ENCODE measurements at places on chromosomes 13 and 19.

- H3K4me3 ChIP-seq: no peak overlapping the region
- H3K36me3 ChIP-seq: no peaks in the 10 kb centered on the region
- H3K27me3 ChIP-seq: no peaks in the 10 kb centered on the region
- no peak for DNase-seq
Observed at GRCh38 chr13:44365008-44365407, 8.6 kb upstream of the SERP2 start.

- no peaks in the 10 kb centered on the region for H3K27me3 ChIP-seq
- H3K4me1 ChIP-seq: no peaks in the 10 kb centered on the region
- DNase-seq: no peak
- H3K27ac ChIP-seq: no peak overlapping the region
Observed at GRCh38 chr13:32317716-32318465, 2.6 kb downstream of the BRCA2 start.

DNA sequence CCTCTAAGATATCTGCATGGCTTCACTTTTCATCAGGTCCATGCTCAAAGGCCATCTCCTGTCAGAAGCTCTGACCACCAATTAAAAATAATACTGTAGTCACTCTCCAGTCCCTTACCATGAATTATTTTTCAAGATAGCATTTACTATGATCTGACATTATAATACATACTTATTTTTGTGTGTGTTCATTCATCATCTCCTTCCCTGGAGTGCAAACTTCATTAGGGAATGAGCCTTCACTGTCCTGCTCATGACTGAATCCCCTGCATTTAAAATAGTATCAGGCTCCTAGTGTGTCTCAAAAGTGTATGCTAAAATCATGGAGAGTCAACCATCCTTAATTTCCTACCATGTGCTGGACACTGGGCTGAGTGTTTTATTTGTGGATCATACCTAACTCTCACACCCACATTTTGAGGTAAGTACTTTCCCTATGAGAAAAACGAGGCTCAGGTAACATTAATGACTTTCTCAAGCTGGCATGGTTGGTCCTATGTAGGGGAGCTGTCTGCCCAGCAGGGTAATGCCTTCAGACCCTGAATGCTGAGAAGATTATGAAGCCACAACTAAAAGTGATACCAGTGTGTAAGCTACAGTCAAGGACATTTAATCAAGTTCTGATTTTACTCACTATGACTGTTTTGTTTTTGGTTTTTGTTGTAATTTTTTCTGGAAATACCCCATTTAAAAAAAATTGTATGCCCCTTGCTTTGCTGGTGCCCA lies 16.3 kb downstream of the PLA2G4C start:
- no peak overlapping the region for H3K27ac ChIP-seq
- no peak overlapping the region for H3K4me3 ChIP-seq
- H3K4me1 ChIP-seq: no peaks in the 10 kb centered on the region
- peaks cover 18% of the 10 kb centered on the region for H3K36me3 ChIP-seq

DNA sequence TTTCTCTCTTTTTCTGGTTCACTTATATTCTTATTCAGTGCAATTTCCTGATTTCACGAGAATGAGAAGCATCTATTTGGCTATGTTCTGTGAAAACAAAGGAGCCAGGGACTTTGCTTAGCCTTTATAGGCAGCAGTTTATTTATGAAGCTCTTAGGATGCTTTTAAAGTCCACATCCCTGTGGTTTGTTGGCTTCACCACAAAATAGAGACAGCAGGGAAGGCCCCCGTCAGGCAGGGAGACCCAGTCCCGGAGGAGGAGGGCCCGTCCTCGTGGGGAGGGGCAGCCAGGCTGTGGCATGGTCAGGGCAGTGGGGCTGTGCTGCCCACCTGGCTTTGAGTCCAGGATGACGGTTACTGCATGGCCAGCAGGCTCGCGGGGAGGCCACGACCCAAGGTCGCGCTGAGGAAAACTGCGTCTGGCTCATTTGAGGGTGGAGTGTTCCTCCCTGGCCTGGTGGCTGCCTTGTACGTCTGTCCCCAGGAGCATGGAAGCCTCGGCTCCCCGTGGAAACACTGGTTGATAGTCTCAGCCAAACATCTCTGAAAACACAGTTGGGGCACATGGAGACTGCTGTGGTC lies 92.7 kb downstream of the ATP11A start:
- no peaks in the 10 kb centered on the region for H3K36me3 ChIP-seq
- H3K4me1 ChIP-seq: peaks cover 33% of the 10 kb centered on the region
- no peak for DNase-seq
- no peak overlapping the region for H3K4me3 ChIP-seq

DNA sequence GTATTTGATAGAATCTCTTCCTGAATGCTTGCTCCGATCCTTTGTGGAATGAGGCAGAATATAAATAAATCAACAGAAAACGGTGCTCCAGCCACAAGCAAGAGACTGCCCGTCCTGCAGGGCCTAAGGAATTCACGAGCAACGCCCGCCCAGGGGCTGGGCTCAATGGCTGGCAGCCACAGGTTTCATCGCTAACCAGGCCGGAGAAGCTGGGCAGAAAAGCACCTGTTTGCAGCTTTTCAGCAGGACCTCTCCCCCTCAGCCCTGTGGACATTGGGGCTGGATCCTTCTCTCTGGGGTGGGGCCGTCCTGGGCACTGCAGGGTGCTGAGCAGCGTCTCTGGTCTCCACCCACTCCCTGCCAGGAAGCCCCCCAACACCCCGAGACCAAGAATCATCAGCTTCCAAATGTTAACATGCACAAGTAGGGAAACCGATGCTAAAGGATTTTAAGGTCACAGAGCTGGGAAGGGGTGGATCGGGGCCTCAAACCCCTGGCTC lies 102.5 kb downstream of the GADD45B start:
- no peak for DNase-seq
- peaks cover 8% of the 10 kb centered on the region for H3K27me3 ChIP-seq
- peak overlapping the region; percentile 58 for H3K27ac ChIP-seq
- peak overlapping the region; percentile 38 for H3K4me3 ChIP-seq

DNA sequence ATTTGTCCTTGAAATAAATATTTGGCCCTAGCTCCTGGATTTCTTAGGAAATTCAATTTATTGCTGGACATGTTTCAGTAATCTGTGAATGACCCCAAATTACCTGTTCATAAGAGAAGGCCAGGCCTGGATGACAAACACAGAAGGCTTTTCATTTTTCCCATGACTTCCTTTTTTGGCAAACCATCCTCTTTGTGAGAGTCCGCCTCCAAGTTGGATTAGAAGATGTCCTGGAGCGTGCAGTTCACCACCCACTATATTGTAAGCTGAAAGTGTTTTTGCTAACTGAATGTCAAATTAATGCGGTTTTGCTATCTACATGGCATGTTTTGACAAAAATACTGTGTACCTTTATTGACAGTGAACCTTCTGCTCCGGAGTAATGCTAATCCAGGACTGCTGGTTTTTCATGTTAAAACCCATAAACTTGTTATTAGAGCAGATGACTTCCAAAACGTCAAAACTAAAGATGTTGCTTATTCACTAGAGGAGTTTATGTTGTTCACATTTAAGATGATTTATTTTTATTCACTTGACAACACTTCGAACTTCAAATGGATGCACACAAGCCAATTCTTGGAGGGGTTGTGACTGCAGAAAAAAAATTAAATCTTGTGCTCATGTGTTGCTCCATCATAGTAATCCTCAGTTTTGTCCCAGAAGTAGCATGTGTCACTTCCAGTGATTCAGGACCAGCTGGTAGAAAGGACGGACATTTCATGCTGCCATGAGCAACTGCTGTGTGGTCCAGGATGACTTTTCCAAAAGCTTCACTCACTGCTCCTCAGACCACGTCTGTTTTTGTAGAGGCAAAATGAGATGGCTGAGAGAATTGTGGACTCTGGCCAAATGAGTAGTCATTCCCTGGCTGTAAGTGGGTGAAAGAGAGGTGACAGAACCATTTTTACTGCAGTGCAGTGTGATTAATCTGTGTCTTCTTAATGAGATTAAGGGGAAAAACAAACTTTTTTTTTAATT lies 71.0 kb downstream of the ITGBL1 start:
- H3K27me3 ChIP-seq: no peaks in the 10 kb centered on the region
- H3K36me3 ChIP-seq: no peaks in the 10 kb centered on the region
- DNase-seq: no peak
- no peak overlapping the region for H3K27ac ChIP-seq
- no peaks in the 10 kb centered on the region for H3K4me1 ChIP-seq
- no peak overlapping the region for H3K4me3 ChIP-seq

GRCh38 chr13:106424805-106425204 lies 110.7 kb downstream of the EFNB2 start:
- no peak overlapping the region for H3K4me3 ChIP-seq
- no peaks in the 10 kb centered on the region for H3K4me1 ChIP-seq
- no peak overlapping the region for H3K27ac ChIP-seq
- H3K27me3 ChIP-seq: no peaks in the 10 kb centered on the region
- no peak for DNase-seq

- H3K4me1 ChIP-seq: peaks cover 41% of the 10 kb centered on the region
- no peak overlapping the region for H3K27ac ChIP-seq
- no peaks in the 10 kb centered on the region for H3K36me3 ChIP-seq
- H3K27me3 ChIP-seq: no peaks in the 10 kb centered on the region
- DNase-seq: no peak
Observed at GRCh38 chr19:56321989-56322440, 7.4 kb upstream of the ZSCAN5A start.

GRCh38 chr13:95231393-95231792 lies 69.9 kb downstream of the ABCC4 start:
- no peaks in the 10 kb centered on the region for H3K36me3 ChIP-seq
- DNase-seq: no peak
- H3K27me3 ChIP-seq: no peaks in the 10 kb centered on the region
- no peak overlapping the region for H3K27ac ChIP-seq
- no peak overlapping the region for H3K4me3 ChIP-seq
